ENCODE measurements at places on chromosomes 7 and 10.

GRCh38 chr10:132579027-132579859, 41.7 kb downstream of the INPP5A start:
- no peak for DNase-seq

- no peak for DNase-seq
These were observed 5.2 kb upstream of the IGF2BP3 start for GRCh38 chr7:23475576-23475839.

DNA sequence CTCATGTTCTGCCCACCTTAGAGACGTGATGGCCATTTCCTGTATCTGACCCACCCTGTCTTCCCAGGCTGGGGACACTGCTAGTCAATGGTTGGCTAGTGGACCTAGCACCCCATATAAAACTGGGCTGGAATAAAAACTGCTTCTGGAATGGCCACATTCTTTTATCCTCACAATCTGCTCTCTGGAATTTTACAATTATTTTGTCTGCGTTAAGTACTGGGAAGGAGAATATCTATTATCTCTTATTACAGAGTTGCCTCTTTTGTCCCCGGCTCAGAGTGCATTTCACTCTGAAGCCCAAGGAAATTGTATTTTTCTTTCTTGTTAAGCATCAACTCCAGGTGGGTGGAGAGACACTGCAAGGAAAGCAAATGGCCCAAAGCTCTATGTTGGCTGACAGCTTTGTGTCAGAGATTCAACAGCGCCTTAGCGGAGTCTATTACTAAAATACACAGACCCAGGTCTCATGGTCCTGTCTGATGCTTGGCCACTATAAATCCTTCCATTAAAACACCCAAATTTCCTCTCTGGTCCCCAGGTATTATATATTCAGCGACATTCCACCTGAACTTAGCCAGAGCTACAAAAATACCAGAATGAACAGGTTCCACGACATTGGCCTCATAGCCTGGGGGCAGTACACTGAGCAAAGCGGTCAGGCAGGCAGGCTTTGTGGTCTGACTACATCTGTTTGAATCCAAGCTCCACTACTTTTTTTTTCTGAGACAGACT, 121.7 kb downstream of the PRPF18 start:
- DNase-seq: no peak

GRCh38 chr10:116760919-116761318, 18.6 kb upstream of the HSPA12A start:
- DNase-seq: no peak

DNA sequence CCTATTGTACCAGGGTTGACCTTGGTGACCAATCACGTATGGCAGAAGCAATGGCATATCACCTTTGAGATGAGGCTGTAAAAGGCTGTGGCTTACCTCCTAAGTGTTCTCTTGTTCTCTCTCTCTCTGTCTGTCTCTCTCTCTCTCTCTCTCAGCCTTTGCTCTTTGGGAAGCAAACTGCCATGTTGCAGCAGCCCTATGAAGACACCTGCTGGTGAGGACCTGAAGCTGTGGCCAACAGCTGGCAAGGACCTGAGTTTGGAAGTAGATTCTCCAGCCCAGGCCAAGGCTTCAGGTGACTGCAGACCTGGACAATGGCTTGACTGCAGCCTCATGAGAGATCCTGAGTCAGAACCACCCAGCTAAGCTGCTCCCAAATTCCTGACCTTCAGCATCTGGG, 161.4 kb downstream of the GPAM start:
- DNase-seq: no peak

DNA sequence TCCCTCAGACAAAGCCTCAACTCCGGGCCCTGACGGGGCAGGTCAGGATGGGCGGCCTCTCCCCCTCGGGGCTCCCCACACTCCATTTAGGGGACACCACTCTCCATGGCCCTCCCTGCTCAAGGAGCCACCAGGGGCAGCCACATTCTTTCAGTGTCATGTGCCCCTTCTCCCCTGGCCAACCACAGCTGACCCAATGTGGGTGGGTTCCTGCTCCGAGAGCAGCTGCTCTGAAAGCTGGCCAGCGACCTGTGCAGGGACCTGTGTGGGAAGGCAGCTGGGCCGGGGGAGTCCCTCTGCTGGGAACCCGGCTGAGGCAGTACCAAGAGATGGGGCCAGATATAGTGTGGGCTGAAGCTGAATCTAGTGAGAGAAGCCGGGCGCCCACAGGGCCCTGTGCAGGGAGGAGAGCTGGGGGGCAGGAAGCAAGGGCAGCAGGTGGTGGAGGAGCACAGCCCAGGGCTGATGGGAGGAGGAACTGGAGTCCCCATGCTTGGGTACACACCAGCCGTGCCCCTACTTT, 40.6 kb upstream of the NPFFR1 start:
- DNase-seq: peak; percentile 15

DNA sequence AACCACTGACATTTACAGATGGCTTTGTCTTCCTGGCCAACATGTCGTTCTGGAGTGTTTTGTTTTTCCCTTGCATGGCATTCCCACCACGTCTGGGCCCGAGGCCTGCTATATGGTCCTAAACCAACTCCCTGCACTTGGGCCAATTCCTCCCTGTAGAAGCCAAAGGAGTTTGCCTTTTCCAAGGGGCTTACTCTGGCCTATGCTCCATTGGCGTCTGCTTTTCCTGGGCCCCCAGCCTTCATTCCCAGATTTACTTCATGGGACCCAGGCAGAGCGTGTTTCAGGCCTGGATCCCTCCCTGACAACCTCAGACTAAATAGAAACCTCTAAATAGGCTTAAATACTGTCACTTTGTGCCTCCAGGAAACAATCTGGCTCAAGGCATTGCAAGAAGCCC, 60.7 kb downstream of the MINDY4 start:
- no peak for DNase-seq

- no peak for DNase-seq
These were observed 6.4 kb downstream of the CDCA7L start for GRCh38 chr7:21939136-21939857.

GRCh38 chr7:21526007-21526406, 16.8 kb upstream of the DNAH11 start:
- no peak for DNase-seq

- no peak for DNase-seq
These were observed 1402.5 kb upstream of the CELF2 start for GRCh38 chr10:9615189-9615588.

DNA sequence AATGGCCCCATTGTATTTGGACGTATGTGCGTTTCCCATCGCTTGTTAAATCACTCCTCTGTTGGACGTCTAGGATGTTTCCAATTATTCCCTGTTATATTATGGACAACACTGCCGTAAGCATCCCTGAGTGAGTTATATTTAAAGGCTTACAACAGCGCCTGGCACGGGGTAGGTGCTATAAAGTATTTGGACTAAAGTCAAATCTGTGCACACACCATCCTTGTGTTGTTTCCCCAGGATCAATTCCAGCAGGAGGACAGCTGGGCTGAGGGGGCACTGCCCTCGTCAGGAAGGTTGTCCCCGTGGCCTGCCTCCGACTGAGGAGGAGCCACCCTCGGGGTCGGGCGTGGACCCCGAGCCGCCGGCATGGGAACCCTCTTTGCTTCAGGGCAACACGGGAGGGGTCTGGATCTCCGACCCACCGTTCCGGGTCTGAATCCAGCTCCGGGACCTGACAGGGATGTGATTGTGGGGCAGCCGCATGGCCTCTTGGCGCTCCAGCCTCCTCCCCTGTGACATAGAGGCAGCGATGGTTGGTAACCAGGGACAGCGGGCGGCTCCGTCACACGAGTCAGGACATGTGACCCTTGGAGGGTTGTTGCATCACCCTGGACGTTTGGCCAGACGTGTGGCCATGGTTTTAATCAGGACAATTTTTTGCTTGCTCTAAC, 1.5 kb upstream of the JAKMIP3 start:
- DNase-seq: no peak

- DNase-seq: no peak
These were observed 38.6 kb downstream of the NEBL start for GRCh38 chr10:20858292-20859124.

- no peak for DNase-seq
These were observed 6.3 kb downstream of the NAT16 start for GRCh38 chr7:101173752-101174244.

GRCh38 chr7:50446542-50446960, 3.6 kb downstream of the FIGNL1 start:
- DNase-seq: no peak

GRCh38 chr10:69673521-69673920, 43.5 kb downstream of the FAM241B start:
- no peak for DNase-seq

DNA sequence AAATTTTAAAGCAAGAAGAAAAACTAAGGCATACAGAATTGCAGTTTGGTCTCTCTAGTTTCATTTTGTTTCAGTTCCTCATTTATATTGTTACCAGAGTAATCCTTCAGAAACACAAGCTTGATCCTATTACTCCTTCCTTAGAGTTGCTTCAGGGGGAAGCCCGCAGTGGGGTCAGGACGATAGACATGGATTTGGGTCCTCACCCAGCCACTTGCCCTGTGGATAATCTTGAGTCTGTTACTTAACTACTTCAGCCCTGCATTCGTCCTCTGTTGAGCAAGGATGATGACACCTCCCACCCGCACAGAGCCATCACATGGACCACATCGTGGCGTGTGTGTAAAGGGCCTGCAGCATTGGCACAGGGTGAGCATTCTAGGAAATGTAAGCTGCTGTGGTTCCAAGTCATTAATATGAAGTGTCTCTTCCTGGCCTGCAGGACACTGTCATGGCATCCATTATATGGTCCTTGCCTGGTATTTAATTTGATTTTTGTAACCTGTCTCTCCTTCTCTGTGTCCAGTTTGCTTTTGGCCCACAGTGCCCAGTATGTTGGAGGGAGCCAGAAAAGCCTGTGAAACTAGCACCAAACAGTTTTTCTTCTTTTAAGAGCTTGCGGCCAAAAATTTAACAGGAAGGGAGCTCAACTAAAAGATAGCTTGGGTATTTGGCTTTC, 111.2 kb downstream of the EEPD1 start:
- DNase-seq: no peak

DNA sequence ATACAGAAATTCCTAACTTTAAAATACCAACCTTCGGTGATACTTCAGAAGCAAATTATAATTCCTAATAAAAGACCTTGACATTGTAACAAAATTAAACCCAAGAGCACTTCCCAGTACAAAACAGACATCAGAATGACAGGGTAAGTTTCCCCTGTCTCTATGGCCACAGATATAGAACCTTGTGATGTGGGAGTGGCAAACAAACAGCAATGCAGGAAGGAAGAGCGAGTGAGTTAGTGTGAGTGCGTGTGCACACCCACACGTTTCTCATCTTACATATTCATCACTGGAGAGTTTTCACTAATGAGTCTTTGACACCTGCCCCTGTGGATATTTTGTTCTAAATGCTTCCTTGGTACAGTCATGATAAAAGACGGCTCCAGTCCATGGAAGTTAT, 72.2 kb downstream of the VWC2 start:
- no peak for DNase-seq

GRCh38 chr7:159125104-159125954, 19.3 kb downstream of the VIPR2 start:
- no peak for DNase-seq

DNA sequence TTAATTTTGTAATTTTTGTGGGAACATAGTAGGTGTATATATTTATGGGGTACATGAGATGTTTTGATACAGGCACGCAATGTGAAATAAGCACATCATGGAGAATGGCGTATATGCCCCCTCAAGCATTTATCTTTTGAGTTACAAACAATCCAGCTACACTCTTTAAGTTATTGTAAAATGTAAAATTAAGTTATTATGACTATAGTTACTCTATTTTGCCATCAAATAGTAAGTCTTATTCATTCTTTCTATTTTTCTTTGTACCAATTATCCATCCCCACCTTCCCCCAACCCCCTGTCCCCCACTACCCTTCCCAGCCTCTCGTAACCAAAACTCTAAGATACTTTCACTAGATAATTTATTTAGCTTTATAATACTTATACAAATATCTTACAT, 7.8 kb upstream of the PNPLA8 start:
- no peak for DNase-seq

DNA sequence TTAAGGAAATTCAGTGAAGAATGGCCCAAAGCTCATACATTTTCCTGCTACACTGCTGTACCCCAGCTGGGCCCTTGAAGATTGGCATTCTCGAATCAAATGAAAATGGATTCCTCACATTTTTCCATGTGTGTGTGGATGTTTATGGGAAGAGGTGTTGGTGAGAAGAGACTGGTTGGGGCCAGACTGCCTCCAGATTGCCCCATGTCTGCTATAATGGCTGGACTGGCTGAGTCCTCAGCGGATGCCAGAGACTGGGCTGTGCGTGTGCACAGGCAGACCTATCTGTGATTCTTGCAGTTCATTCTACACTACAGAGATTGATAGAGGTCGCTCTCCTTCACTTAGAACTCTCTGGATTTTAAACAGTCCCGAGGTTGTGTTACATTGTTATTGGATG, 183.6 kb upstream of the GDF10 start:
- no peak for DNase-seq

- no peak for DNase-seq
These were observed 2.3 kb downstream of the AQP1 start for GRCh38 chr7:30913821-30914515.

GRCh38 chr10:132848291-132848701, 62.3 kb upstream of the NKX6-2 start:
- no peak for DNase-seq

DNA sequence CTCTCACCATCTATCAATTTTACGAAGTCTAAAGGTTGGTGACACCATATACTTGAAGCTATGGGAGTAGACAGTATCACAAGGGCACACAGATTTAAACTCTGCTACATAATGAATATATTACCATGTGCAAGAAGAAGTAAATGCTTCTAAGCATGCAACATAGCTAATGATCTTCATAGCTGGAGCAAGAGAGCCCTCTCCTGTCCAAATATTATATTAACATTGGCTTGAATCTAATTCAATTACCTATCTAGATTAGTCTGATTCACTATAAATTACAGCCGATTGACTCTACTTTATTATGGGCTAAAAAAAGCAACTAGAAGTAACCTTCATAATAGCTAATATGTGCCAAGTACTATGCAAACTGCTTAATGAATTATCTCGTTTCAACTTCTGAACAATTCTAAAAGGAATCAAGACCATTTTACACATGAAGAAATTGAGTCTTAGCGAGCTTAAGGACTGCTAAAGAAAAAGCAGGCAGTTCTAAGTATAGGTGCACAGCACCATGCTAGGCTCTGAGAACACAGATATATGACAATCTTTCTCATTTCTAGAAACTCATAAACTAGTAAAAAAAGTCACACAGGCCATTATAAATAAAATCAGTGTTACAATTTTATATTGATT, 21.9 kb downstream of the FRA10AC1 start:
- no peak for DNase-seq

GRCh38 chr7:42495256-42495655, 258.2 kb upstream of the GLI3 start:
- no peak for DNase-seq

DNA sequence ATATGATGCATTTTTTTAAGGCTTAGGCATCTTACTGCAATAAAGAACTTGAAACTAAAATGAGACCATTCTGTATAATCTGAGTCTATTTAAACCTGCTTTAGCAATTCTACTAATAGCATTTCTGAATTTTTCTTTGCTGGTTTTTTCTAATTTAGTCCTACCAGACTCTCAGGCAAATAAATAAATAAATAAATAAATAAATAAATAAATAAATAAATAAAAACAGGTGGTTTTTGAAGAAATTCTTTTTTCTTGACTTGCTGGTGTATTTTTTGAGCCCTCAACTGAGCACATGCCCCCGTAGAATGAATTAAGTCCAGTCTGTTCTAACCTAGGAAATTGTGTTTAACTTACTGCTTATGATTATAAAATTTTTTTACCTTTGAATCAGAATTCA, 134.7 kb upstream of the FOXP2 start:
- DNase-seq: no peak

Measured in stimulated activated CD8-positive, alpha-beta memory T cell treated with anti-CD3 and anti-CD28 coated beads, Interleukin-7, amount 100 ng/mL, for 4 hours (primary cell).